ENCODE measurements at places on chromosomes 4 and X.

DNA sequence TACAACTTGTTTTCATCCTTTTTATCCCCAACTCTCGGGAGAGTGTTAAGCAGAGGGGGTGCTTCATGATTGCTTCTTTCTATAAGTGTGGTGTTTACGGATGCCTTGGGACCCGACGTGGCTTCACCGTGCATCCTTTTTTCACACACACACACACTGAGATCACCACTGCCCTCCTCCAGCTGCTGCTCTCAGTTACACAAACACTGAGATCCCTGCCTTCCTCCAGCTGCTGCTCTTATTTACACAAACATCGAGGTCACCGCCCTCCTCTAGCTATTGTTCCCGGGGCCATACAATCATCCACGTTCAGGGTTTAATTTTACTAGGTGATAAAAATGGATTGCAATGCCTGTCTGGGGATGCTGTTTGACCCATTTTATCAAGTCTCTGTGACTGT lies 155.4 kb upstream of the FAM9B start:
- no peak for DNase-seq

DNA sequence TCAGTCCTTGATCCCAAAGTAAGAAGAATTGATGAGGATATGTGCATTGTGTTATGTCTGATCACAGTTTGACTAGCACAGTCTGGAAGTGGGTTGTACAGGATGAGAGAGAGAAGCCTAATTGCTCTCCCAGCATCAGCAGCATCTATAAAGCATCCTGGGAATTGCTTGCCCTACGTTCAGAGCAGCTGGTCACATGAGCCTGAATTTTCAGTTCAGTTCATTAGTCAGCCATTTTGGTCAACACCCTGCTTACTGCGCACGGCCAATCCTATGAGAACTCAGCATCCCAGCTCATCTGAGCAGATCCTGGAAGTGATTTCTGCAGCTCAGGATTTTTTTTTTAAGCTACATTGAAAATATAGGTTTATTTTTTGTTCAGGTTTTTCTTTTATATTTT lies at the start of gene RUFY3:
TSS of gene RUFY3 (plus strand) at position 218 of the 400 bp plus-strand sequence. CDS start 610 bp downstream, outside the sequence.
- DNase-seq = no peak

DNA sequence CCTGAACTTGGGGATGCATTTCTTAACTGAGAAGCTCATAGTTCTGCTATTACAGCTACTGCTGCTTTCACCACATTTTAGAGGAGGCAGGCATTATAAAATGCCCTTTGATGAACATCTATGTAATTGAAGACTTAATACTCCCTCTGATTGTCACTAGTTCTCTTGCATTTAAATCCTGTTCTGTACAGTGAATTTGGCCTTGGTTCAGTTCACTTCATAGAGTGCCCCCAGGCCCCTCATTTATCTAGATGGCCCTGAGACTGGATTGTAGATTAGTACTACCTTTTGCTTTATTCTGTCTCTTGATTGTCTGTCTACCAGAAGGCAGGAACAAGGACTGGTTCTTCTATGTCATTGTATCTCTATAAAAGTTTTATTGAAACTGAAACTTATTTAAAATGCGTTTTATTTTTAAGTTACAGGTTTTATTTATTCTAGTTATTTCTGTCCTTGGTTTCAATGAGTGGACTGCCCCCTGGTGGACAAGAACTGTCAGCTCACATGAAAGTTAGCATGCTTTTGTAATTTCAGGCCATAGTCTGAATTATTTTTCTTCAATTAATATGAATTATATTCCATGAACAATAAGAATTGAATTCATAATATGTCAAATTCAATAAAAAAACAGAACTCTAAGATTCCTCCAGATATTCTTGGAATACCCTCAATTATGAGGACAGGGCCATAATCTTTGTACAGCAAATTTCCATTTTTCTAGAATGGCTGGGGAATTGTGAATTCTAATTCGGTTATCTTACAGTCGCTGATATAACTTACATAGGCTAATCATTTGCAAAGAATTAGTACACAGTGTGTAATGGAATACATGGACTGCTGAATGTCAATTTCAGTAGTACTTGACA lies 47.2 kb upstream of the TMEM33 start:
- DNase-seq = peak; percentile 23

GRCh38 chr4:30495251-30495650 lies 224.9 kb upstream of the PCDH7 start:
- no peak for DNase-seq

DNA sequence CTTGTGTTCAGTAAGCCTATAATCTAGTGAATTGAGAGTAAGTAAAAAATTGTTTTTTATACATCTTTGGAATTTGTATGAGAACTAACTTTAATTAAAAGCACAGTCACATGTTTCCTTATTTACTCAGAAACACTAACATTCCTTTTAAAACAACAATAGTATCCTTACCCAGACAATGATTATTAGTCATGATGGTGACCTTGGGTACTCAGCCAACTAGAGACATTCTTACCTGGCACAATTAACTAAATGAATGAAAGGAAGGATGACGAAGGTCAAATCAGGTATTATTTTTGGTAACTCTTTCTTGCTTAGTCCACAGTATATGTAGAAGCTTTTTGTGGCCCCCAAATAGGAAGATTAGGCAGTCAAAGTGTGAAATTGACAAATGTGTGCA lies 901.0 kb downstream of the FAT4 start:
- DNase-seq = no peak

GRCh38 chrX:38271154-38271716 lies 50.6 kb upstream of the SRPX start:
- no peak for DNase-seq

DNA sequence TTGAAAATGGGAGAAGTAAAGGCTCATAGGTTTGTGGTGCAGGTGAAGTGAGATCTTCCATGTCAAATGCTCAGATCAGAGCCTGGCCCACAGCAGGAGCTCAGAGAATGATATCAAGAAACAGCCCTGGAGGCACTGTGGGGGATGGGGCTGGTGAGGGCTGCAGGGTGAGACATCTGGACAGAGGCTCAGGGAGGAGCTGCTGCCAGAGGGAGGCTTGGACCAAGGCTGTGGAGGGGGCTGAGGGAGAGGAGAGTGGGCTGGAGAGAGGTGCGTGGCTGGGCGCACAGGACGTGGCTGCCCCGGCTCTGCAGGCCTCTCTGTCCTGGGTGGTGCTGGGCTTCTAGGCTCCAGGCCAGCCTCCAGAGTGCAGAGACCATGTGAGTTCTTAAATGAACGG lies 5.6 kb downstream of the SORCS2 start:
- DNase-seq = no peak

DNA sequence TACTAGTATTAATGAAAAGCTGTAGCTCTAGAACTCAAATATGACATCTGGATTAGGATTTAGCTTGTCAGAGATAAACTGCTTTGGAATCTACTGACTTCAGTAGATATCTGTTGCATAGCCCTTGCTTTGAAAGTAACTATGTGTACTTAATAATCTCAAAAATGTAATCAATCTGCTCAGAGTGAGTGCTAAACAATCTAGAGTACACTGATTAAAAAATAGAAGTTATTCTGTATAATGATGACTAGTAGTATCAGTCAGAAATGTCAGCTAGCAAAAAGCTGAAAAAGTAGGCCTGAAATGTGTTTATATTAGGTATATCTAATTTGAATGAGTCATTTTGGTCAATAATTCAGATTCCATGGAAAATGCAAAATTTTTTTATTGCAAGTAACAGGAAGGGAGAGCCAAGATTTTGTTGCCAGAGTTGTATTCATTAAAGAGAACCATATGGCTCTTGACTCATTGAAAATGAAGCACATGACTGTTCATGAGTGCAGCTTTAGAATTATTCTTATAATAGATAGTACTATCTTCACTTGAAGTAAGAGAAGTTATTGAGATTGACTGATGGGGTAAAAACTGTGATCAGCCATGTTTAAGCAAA lies 20.0 kb downstream of the CLCN3 start:
- DNase-seq = no peak

DNA sequence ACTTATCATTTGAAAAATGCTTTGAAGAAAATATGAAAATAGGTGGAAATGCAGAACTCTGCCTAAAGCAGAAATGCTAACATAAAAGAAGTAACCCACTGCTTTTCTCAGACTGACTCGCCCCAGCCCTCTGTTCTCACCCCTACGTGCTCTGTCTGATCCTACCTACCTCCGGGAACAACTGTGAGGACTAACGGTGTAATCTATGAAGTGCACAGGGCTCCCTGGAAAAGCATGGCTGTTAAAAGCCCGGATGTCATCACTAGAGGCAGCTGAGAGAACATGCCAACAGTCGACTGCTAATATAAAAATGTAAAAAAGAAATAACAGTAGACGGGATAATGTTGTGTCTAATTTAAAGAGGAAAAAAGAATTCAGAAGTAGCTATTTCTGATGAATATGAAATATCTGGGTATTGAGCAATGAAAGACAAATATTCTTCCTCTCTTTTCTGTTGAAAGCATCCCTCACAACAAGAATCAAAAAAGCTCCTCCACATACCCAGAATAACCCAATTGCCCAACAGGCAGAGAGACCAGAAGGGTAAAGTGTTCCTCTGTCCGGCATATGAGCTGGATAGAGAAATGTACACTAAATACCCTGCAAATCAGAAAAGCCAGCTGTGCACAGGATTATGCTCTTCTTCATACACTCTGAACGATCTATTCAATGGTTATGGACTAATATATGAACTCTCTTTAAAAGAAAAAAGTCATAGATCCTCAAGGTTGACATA lies 130.7 kb downstream of the TSPAN5 start:
- DNase-seq = no peak

GRCh38 chr4:52911684-52912294 lies 49.7 kb downstream of the RASL11B start:
- peak; percentile 73 for DNase-seq

- DNase-seq = no peak
These were observed 225.6 kb upstream of the FAM241A start for GRCh38 chr4:111919639-111920038.

- DNase-seq = no peak
These were observed 75.8 kb downstream of the RPS3A start for GRCh38 chr4:151175233-151175632.

- no peak for DNase-seq
These were observed 10.6 kb downstream of the ING2 start for GRCh38 chr4:183515411-183515810.

- no peak for DNase-seq
These were observed 165.5 kb downstream of the DMD start for GRCh38 chrX:33045882-33046281.

- DNase-seq = no peak
These were observed 105.4 kb downstream of the FBXW7 start for GRCh38 chr4:152430507-152430906.

- peak; percentile 58 for DNase-seq
These were observed at the start of gene G6PD for GRCh38 chrX:154546354-154547244. Gene G6PD, minus strand, starts transcription at chrX:154546846. Its CDS starts 691 bp downstream, at chrX:154546155.

DNA sequence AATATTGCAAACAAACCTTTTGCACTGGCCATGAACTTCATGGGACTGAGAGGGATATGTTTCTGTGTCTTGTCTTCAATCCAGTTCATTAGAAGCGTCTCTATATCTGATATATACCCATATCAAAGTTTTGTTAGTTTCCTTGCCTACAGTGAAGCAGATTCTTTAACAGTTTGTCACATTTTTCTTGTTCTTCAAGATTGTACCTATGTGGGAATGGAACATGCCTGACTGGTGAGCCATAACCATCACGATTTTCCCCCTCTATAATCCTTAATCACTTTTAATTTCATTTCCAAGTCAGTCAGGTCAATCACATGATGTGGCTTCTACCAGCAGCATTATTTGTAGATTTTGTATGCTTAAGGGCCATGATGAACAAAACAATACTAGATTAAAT lies 197.1 kb upstream of the PDE5A start:
- no peak for DNase-seq

DNA sequence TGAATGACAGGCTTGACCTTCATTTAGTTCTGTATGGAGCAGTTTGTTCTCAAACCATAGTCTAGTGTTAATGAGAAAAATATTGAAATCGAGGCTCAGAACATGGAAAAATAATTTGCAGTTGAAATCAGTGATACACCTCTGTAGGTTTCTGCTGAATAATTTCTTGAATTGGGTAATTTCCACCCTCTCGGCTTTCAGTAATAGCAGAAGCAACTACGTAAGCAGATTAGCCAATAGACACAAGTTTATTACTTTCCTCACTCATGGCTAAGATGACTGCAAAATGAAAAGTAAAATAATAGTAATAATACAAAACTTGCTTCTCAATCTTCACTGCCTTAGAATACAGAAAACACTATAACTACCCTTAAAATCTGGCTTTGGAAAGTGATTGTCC lies 46.0 kb downstream of the USP38 start:
- peak; percentile 8 for DNase-seq

DNA sequence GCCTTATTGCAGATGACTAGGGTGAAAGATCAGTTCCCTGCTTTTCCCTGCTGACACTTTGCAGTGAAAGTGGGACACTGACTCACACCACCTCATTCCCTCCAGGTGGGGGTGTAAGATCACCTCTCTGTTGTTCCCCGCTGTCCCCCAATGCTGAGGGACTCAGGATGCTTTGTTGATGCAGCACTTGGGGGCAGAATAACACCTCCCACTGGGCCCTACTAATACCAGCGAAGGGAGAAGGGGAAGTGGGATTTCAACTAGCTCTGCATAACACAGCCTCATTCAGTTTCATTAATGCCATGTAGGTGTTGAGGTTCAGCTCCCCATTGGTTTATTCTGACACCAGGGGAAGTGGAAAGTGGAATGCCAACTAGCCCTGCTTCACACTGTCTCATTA lies 43.6 kb upstream of the IL1RAPL2 start:
- no peak for DNase-seq

DNA sequence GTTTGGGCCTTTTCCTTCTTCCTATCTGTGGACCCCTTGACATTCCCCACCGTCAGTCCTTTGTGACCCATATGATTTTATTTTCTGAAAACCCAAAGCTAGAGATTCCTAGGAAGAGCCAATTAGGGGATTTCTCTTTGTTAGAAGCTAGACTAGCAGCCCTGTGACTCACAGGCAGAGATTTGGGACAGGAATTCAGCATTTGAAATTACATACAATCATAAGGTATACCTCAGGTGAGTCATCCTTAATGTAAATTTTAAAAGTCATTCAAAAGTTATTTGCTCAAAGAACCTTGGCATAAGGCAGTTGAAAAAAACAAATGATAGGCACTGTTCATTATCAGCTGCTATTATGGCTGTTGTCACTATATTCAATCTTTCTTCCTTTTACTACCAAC lies 40.6 kb downstream of the USP26 start:
- DNase-seq = no peak

DNA sequence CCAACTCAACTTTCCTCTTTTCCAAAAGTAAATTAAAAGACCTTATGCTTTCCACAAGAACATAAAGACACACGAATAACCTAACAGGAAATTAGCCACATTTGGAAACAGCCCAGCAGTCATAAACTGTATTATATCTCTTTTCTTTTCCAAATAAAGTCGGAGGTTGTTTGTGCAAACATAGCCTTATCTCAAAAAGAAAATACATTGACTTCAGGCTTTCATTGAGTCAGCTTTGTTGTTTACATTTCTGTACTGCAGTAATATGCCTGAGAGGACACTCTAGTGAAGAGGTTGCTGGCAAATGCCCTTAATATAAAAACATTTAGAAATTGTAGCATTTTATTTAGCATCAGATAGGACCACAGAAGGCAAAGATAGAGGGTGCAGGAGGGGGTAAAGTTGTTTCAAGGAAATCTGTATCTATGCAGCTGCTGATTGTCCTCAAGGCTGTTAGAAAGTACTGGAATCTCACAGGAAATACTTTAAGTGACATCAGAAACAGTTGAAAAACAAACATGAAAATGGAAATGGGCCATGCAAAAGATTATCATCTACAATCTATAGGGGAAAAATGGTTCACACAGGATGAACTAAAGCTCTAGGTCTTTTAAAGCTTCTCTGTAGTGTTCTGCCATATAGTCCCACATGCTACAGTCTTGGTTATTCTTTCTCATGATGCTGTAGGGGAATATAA lies 14.5 kb downstream of the LNX1 start:
- DNase-seq = no peak
